ENCODE measurements at places on chromosomes 13 and 19.
A peak's percentile ranks its signal among the peaks of the same experiment; 100 is the strongest.

DNA sequence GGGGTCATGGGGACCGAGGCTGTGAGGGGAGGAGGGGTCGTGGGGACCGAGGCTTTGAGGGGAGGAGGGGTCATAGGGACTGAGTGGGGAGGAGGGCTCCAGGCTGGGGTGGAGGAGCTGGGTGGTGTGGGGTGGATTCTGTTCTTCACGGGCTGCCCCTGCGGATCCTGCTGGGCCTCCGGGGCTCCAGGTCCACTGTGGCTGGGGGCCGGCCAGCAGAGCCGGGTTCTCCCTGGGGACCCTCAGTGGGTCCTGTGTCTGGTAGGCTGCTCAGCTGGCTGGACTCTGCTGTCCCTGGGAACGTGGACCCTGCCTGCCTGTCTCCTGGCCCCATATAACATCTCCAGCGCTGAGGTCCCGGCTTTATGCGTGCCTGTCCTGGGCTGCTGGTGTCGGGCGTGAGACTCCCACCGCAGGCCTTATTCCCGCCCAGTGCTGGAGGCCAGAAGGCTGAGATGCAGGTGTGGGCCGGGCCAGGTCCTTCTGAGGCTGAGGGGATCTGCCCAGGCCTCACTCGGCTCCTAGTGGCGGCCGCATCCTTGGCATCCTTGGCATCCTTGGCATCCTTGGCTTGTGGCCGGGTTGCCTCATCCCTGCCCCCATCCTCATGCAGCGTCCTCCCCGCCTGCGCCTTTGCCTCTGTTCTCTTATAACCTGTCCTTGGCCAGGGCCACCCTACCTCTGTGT, 19.8 kb upstream of the GNA15 start:
- no peak for DNase-seq

- no peak for DNase-seq
These were observed 73.3 kb downstream of the SLC7A1 start for GRCh38 chr13:29522044-29522685.

- DNase-seq, result no peak
These were observed 225.3 kb upstream of the SERP2 start for GRCh38 chr13:44148159-44148914.

DNA sequence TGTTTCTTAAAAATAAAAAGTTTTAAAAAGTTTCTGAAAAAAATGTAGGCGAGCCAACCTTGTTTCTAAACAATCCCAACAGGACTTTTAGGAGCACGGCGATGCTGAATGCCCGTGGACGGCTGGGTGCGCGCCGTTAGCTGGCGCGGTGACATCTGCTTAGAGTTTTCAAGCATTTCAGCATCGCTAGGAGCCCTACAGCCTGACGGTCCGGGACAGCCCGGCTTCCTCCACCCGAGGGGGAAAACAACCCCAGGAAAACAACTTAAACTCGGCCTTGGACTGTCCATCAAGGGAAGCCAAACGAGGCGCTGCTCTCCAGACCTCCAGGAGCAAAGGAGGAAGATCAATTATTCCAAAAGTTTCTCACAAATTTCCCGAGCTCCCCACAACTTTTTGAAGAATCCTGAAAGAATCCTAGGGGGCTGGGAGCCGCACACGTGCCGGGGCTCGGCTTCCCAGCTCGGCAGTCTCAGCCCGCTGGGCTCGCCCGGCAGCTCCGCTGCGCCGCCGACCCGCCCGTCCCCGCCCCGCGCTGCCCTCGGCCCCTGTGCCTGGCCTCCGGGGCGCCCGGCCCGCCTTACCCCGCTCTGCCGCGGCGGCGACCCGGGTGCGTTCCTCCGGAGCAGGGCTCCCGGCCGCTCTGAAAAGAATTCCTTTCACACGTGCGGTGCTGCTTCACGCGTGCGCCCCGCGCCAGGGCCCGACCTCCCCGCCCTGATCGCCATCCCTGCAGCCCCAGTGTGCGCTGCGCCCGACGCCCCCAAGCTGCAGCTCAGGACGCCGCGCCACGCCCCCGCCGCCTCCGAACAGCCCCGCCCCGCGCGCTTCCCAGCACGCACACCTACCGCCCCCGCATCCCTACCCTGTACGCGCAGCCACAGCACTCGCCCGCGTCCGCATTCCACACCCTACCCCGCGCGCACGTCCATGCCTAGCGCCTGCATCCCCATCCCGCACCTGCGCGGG, at the start of gene GJA3:
Gene GJA3, minus strand, starts transcription at position 747 of the 969 bp plus-strand sequence. CDS start 17,764 bp downstream, outside the sequence.
- peak; percentile 10 for DNase-seq

GRCh38 chr13:30319655-30320054, 12.3 kb upstream of the KATNAL1 start:
- DNase-seq, result no peak

GRCh38 chr19:51712461-51713081, 11.2 kb downstream of the HAS1 start:
- no peak for DNase-seq

- no peak for DNase-seq
These were observed 64.7 kb downstream of the CCDC70 start for GRCh38 chr13:51926528-51926885.

GRCh38 chr13:22220151-22221135, 549.6 kb downstream of the FGF9 start:
- DNase-seq, result no peak

GRCh38 chr19:50290775-50291174, 38.4 kb downstream of the KCNC3 start:
- DNase-seq, result no peak

GRCh38 chr13:64078480-64078936, 2662.9 kb upstream of the PCDH20 start:
- no peak for DNase-seq

GRCh38 chr19:40893112-40893511, 11.1 kb upstream of the CYP2A7 start:
- no peak for DNase-seq

GRCh38 chr13:45254396-45254795, 53.6 kb upstream of the KCTD4 start:
- no peak for DNase-seq

GRCh38 chr13:112934078-112934477, 34.9 kb upstream of the MCF2L start:
- no peak for DNase-seq

- no peak for DNase-seq
These were observed 16.4 kb downstream of the CCDC124 start for GRCh38 chr19:17948931-17949930.

DNA sequence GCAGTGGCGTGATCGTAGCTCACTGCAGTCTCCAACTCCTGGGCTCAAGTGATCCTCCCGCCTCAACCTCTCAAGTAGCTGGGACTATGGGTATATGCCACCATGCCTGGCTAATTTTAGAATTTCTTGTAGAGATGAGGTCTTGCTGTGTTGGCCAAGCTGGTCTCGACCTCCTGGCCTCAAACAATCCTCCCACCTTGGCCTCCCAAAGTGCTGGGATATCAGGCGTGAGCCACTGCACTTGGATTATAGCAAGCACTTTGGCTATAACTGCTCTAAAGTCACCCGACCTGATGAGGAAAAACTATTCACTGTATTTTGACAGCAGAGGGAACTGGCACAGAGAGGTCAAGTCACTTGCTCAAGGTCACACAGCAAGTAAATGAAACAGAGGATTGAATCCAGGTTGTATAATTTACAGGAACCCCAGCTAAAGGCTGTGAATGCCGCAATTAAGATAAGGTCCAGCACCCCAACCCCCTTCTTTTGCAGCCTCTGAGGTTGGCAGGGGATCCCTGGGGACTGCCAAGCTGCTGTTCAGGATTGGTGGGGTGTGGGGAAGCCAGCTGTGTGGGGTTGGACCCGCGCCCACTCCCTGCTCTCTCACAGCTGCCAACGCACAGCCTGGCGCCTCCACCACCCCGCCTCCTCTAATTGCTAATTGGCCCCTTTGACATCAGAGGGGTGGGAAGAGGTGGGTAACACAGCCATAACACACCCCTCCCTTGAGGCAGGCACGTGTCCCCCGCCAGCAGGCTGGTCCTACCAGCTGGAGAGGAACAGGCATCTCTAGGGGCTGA, 6.0 kb downstream of the TMIGD2 start:
- no peak for DNase-seq

DNA sequence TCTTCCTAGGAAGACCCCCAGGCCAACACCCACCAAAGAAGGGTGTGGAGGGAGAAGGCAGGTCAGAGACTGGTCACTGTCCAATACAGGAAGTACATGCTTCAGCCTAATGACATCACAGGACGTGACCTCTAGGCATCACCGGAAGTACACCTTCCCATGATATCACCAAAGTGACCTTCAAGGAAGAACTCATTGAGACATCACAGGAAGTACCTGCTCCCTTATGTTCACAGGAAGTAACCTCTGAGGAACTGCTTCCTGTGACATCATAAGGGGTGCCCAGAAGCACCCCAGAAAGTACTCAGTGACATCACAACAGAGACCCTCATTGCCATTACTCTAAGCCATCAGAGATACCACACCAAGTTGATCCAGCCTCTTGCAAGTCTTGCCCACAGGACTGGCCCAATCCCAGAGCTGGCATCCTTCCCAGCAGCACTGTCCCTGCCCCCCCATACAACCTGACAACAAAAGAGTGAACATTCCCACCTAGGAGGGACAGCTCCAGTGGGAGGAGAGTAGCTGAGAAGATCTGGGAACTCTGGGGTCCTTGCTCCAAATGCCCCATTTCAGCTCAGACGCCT, 24.2 kb upstream of the NANOS2 start:
- no peak for DNase-seq
